Upper lobe of right lung (tissue), 1 donor: ENCODE measurements at places on chromosomes 1 and 21. TPM values are rescaled to one million over a fixed set of nuclear protein-coding genes. Genes with fewer than 3 reads are reported as not detected.
A peak's percentile ranks its signal among the peaks of the same experiment; 100 is the strongest.

DNA sequence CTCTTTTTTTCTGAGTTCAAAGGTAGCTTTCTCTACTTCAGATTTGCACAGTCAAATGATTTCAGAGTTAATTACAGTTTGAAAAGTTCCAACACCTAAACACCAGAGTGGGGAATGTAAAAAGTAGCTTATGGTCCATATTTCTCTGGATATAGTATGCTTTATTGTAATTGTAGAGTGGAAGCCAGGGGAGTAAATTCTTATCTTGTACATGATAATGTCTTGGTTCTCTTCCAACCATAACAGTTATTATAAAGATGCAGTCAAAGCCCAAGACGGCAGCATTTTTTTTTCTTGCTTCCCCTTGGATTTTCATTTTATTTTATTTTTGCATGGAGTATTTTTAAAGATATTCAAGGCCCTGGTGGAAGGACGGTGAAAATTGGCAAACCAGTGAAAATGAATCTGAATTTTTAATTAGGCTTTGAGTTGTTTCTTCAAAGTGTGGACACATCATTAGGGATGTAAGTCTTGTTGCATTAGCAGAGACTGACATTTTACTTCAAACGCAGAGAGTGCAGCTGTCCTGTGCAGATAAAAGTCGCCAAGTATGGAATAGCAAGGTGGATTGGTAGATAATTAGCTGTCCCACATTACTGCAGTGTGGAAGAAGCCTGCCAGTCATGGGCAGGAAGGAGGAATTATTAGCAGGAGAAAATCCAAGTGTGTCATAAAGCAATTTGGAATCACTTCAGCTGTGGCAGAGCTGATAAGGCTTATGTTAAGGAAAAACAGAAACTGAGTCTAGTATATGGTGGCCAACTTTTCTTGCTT, 11.3 kb downstream of the CACHD1 start:
- no peak overlapping the region for H3K27ac ChIP-seq
- no peaks in the 10 kb centered on the region for H3K27me3 ChIP-seq
- no peaks in the 10 kb centered on the region for H3K36me3 ChIP-seq
- no peak overlapping the region for H3K4me3 ChIP-seq
- no peak for DNase-seq
- H3K4me1 ChIP-seq: peaks cover 28% of the 10 kb centered on the region

The TMEM200B gene
- 8.7 TPM for total RNA-seq

The CD1E gene
- 3.8 TPM for total RNA-seq

DNA sequence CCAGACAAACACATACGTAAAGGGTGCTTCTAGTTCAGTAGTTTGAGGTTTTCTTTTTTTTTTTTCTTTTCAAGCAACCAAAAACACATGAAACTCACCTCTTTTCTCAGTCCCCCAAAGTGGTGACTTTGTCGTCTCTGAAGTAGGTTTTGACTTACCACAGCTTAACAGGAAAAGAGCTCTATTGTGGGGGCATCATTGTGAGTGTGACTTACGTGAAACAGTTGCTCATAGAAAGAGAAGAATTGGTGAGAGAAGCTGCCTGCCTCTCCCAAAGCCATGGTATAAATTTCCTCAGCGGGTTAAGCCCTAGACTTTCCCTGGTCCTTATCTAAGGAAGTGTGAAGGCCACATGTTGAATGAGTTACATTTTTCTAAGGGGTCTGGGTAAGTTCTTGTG, 11.9 kb downstream of the FASLG start:
- no peak for DNase-seq
- no peak overlapping the region for H3K4me3 ChIP-seq
- no peaks in the 10 kb centered on the region for H3K4me1 ChIP-seq
- no peaks in the 10 kb centered on the region for H3K27me3 ChIP-seq
- no peaks in the 10 kb centered on the region for H3K36me3 ChIP-seq

GRCh38 chr1:44512313-44512885, 107.3 kb downstream of the RNF220 start:
- no peaks in the 10 kb centered on the region for H3K36me3 ChIP-seq
- H3K27me3 ChIP-seq: no peaks in the 10 kb centered on the region
- DNase-seq: no peak
- no peak overlapping the region for H3K27ac ChIP-seq
- H3K4me1 ChIP-seq: no peaks in the 10 kb centered on the region

The MDM4 gene
- 84.5 TPM for total RNA-seq

The KCNJ15 gene
- total RNA-seq: 80.1 TPM

The TSPAN1 gene
- total RNA-seq: 6.9 TPM

The AQP10 gene
- 0.64 TPM for total RNA-seq

The SPRR2F gene
- total RNA-seq: not detected

The COL24A1 gene
- total RNA-seq: 1.6 TPM

GRCh38 chr1:153550827-153551500, 1.9 kb upstream of the S100A3 start:
- peak; percentile 54 for DNase-seq
- no peak overlapping the region for H3K4me3 ChIP-seq
- H3K36me3 ChIP-seq: no peaks in the 10 kb centered on the region
- no peak overlapping the region for H3K27ac ChIP-seq
- no peaks in the 10 kb centered on the region for H3K27me3 ChIP-seq

DNA sequence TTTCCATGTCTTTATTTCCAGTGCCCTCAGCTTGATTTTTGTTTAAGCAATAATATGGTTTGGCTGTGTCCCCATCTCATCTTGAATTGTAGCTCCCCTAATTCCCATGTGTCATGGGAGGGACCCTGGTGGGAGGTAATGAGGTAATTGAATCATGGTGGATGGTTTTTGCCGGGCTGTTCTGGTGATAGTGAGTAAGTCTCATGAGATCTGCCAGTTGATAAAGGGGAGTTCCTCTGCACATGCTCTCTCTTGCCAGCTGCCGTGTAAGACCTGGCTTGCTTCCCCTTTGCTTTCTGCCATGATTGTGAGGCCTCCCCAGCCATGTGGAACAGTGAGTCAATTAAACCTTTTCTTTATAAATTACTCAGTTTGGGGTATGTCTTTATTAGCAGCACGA, 559.6 kb upstream of the ADAMTS5 start:
- DNase-seq: no peak
- H3K36me3 ChIP-seq: no peaks in the 10 kb centered on the region
- no peaks in the 10 kb centered on the region for H3K27me3 ChIP-seq
- H3K4me3 ChIP-seq: no peak overlapping the region

DNA sequence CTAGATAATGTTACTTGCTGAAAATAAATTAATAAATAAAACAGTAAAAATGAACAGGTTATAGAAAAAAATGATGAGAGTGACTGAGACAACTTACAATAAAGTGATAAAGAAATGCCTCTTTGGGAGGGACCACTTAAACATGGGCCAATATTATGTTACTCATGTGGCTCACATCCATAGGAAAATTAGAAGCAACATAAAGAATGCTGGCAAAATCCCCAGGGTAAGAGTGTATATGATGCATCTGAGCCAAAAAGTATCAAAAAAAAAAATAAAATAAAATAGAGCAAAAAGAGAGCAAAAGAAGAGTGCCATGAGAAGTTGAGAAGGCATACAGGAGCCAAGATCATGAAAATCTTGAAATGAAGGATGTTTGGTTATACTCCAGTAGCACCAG, 818.0 kb downstream of the LTN1 start:
- no peaks in the 10 kb centered on the region for H3K36me3 ChIP-seq
- no peak overlapping the region for H3K4me3 ChIP-seq
- no peaks in the 10 kb centered on the region for H3K27me3 ChIP-seq
- no peak for DNase-seq

The GBP7 gene
- total RNA-seq: 0.32 TPM

The DPT gene
- total RNA-seq: 44.7 TPM

DNA sequence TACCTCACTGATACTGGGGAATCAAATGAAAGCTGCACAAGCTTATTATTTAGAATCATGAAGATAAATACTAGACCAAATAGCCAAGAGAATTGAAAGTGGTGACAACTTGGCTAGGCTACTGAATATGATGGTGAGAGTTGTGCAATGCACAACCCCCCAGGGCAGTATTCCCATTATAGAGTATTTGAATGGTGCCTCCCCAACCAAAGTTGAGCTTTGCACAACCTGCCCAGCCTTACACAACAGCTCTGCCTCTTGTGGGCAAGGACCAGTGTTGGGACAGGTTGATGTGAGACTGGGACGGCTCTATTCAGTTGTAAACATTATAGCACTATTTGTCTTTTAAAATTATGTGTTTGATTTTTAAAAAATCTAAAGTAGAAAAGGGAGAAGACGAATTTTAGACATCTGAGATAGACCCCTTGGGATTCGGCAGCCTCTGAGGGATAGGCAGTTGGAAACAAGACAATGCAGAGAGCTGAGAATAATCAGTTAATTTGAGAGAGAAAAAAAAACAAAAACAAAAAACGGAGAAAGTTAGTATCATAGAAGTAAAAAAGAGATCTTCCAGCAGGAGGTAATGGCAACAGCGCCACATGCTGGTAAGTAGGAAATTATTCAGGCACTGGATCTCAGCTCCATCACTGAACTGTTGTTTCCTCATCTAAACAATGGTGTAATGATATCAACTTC, 91.0 kb upstream of the KCNA3 start:
- no peak for DNase-seq
- H3K36me3 ChIP-seq: no peaks in the 10 kb centered on the region
- H3K27ac ChIP-seq: no peak overlapping the region
- no peak overlapping the region for H3K4me3 ChIP-seq

- H3K4me1 ChIP-seq: peaks cover 54% of the 10 kb centered on the region
- H3K27me3 ChIP-seq: no peaks in the 10 kb centered on the region
- no peak for DNase-seq
- H3K36me3 ChIP-seq: no peaks in the 10 kb centered on the region
- peak overlapping the region; percentile 24 for H3K27ac ChIP-seq
These were observed 3.6 kb upstream of the RASSF5 start for GRCh38 chr1:206503591-206504362.

DNA sequence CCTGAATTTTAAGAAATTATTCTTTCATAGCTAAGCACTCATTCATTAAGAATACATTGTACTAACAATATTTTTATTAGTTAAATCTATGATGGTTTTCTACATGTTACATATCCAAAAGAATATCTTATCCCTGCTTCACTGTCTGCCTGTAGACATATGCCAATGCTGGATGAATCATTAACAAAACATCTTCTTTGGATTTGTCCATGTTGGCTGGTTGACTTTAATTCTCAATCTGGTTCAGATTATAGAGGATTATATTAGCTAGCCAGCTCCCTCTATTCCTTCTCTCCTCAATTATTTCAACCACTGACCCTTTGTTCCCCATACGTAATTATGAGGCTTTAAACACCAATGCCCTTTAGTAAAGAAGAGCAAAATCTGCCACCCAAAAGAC, 138.9 kb upstream of the DMRTA2 start:
- no peak overlapping the region for H3K4me3 ChIP-seq
- no peaks in the 10 kb centered on the region for H3K27me3 ChIP-seq
- no peak overlapping the region for H3K27ac ChIP-seq
- DNase-seq: no peak

DNA sequence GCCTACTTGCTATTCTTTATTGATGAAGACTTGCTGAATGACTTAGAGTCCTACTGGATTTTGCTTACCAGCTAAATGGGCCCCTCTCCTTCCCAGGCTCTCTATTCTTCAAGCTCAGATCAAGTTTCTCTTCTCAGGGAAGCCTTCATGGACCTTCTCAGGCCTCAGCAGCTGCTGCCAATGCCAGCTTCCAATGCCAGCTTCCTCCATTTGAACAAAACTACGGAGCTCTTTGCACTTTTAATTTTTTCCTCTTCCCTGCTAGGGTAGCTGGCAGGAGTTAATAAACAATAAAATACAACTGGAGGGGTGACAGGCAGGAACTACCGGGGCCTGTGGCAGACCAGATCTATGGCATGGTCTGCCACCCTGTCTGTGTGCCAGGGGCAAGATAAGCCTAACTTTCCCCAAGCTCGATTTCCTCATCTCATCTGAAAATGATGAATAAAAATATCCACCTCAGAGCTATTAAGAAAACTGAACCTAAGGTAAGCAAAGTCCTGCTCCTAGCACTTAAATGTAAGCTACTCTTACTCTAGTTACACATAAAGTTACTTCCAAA, 995 bp upstream of the IPO13 start:
- H3K27me3 ChIP-seq: no peaks in the 10 kb centered on the region
- H3K4me3 ChIP-seq: peak overlapping the region; percentile 75
- no peak for DNase-seq
- peaks cover 29% of the 10 kb centered on the region for H3K4me1 ChIP-seq
- H3K36me3 ChIP-seq: no peaks in the 10 kb centered on the region

GRCh38 chr21:32666258-32666657, 54.1 kb upstream of the CFAP298 start:
- H3K27ac ChIP-seq: no peak overlapping the region
- DNase-seq: no peak
- H3K36me3 ChIP-seq: peaks cover 73% of the 10 kb centered on the region
- no peak overlapping the region for H3K4me3 ChIP-seq

DNA sequence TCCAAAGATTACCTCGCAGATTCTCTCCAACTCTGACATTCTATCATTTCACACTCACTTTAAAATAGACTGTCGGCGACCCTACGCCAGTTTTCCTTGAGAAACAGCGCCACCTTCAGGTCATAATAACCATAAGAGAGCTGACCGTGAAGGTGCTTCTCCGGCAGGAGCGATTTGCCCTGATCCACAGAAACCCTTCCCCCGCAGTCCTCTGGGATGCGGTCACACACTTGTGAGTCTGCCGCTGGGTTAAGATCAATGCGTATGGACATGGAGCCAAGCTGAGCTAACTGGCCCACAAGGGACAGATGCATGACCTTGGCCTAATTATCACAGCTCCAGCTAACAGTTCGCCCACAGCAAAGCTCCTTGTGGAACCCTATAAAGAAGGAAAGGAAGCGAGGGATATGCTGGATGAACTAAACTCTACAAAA, 32.8 kb upstream of the IFNAR2 start:
- no peak overlapping the region for H3K4me3 ChIP-seq
- peak overlapping the region; percentile 45 for H3K27ac ChIP-seq
- H3K27me3 ChIP-seq: no peaks in the 10 kb centered on the region
- H3K36me3 ChIP-seq: no peaks in the 10 kb centered on the region
- DNase-seq: peak; percentile 75
- peaks cover 36% of the 10 kb centered on the region for H3K4me1 ChIP-seq

The FAM229A gene
- 9.3 TPM for total RNA-seq

- no peaks in the 10 kb centered on the region for H3K27me3 ChIP-seq
- peak overlapping the region; percentile 84 for H3K27ac ChIP-seq
- H3K36me3 ChIP-seq: no peaks in the 10 kb centered on the region
These were observed 18.4 kb downstream of the MTX1 start for GRCh38 chr1:155226910-155227260.

The PTPN7 gene
- total RNA-seq: 7.3 TPM

The LEPR gene
- total RNA-seq: 38.0 TPM

DNA sequence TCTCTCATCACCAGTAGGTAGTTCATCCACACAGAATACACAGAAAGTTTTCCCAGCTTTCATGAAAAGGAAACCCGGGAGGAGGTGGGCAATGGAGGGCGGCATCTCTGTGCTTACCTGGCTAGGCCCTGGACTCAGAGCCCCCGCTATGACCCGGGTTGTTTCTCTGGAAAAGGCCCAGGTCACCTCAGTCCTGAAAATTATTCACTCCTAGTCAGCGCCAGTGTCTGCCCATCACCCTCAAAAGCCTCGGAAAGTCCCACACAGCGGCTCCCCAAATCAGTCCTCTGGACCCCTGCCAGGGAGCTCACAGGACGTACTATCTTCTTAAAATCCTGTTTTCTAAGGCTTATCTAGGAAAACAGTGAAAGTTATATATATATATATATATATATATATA, 51.2 kb downstream of the TCP10L start:
- H3K36me3 ChIP-seq: no peaks in the 10 kb centered on the region
- no peak overlapping the region for H3K4me3 ChIP-seq
- no peaks in the 10 kb centered on the region for H3K27me3 ChIP-seq
- H3K27ac ChIP-seq: no peak overlapping the region

- no peak overlapping the region for H3K4me3 ChIP-seq
- no peak overlapping the region for H3K27ac ChIP-seq
- no peaks in the 10 kb centered on the region for H3K27me3 ChIP-seq
- no peak for DNase-seq
- H3K36me3 ChIP-seq: no peaks in the 10 kb centered on the region
- no peaks in the 10 kb centered on the region for H3K4me1 ChIP-seq
These were observed 295.6 kb downstream of the S1PR1 start for GRCh38 chr1:101532377-101532776.

The IGSF9 gene
- total RNA-seq: 2.2 TPM
